ENCODE measurements at places on chromosomes 6 and 20.
A peak's percentile ranks its signal among the peaks of the same experiment; 100 is the strongest.

- no peak for DNase-seq
These were observed 19.9 kb downstream of the RREB1 start for GRCh38 chr6:7127680-7128079.

GRCh38 chr20:36591854-36592641, 13.5 kb upstream of the RAB5IF start:
- no peak for DNase-seq

- DNase-seq = no peak
These were observed 157.9 kb downstream of the RPS12 start for GRCh38 chr6:132972254-132972653.

DNA sequence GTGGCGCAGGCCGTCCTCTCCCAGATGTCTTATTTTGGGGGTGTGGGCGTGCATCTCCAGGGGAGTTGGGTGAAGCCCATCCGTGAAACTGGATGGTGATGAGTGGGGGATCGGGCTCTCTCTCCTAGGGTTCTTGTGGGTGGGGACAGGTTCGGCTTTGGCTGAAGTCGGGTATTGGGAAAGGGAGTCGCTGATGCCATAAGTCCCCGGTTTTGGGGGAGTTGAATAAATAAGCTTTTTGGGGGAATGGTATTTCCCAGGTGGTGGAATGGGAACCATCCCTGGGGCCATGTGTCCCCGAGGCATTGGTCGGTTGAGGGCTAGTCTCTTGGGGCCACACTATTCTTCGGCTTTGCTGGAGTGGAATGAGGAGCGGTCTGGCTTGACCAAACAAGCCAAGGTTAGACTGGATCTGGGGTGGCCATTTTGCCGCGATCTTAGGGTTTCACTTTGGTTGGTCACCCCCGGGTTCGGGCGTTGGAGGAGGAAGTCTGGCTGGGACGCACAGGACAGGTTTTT, 481 bp downstream of the ZNF133 start:
- DNase-seq = no peak

DNA sequence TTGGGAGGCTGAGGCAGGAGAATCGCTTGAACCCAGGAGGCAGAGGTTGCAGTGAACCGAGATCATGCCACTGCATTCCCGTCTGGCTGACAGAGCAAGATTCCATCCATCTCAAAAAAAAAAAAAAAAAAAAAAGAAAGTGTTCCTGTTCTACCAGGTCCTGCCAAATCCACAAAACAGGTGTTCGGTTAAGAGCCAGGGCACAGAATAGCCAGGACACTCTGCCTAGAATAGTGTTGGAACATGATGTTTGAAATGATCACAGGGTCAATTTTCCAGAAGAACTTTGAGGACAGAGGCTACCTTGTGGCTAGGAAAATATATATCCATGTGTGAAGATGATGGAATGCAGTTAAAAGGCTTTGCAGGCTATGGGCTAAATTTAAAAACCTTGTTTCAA, 63.6 kb upstream of the TRAF3IP2 start:
- DNase-seq = no peak

DNA sequence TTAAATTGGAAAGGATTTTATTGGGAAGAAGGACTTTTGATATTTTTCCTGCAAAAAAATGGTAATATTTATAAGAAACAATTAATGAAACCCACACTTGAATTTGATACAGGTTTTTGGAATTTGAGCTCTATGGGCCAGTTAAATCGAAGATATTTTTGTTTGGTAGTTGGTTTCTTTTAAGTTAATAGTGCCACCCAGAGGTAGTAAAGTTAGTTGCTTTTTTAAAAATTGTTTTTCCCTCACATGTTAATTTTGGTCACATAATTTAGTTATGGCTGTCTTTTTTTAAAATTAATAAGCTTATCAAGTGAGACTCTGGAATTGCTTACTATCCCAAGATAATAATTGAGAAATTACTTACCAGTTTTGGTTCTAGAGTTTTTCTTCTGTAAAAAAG, 7.1 kb downstream of the PRIM2 start:
- no peak for DNase-seq

DNA sequence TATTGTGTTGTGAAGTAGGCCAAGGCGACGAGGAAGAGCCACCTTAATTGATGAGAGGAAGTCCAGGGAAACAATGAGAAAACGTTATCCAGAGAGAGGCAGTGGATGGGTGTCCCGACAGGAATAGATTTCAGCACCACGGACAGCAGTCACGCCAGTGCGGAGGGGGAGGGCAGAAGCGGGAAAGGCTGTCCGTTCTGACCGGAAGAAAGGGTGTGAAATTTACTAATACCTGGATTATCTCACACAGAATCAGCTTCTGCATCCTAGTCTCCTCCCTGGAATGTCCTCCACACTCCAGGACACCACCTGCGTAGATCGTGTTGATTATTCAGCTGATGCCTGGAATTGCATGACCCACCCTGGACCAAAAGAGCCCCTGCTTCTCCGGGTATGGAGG, 7.4 kb upstream of the BPIFA3 start:
- peak; percentile 62 for DNase-seq

DNA sequence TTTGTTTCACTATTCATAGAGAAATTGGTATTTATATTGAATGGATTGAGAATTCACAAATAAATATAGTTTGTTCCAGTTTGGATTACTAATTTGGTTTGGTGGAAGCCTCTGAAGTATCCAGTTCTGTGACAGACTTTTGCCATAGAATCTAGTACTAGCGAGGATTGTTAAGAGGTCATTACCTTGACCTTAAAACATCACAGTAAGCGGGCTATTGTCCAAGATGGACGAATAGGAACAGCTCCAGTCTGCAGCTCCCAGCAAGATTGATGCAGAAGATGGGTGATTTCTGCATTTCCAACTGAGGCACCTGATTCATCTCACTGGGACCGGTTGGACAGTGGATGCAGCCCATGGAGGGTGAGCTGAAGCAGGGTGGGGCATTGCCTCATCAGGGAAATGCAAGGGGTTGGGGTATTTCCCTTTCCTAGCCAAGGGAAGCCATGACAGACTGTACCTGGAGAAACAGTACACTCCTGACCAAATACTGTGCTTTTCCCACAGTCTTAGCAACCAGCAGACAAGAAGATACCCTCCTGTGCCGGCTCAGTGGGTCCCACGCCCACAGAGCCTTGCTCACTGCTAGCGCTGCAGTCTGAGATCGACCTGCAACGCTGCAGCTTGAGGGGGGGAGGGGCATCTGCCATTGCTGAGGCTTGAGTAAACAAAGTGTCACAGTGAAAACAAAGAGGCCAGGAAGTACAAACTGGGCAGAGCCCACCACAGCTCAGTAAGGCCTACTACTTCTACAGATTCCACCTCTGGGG, 66.4 kb upstream of the NEDD9 start:
- no peak for DNase-seq

GRCh38 chr6:147203311-147204059, 732 bp upstream of the STXBP5 start:
- DNase-seq = no peak

DNA sequence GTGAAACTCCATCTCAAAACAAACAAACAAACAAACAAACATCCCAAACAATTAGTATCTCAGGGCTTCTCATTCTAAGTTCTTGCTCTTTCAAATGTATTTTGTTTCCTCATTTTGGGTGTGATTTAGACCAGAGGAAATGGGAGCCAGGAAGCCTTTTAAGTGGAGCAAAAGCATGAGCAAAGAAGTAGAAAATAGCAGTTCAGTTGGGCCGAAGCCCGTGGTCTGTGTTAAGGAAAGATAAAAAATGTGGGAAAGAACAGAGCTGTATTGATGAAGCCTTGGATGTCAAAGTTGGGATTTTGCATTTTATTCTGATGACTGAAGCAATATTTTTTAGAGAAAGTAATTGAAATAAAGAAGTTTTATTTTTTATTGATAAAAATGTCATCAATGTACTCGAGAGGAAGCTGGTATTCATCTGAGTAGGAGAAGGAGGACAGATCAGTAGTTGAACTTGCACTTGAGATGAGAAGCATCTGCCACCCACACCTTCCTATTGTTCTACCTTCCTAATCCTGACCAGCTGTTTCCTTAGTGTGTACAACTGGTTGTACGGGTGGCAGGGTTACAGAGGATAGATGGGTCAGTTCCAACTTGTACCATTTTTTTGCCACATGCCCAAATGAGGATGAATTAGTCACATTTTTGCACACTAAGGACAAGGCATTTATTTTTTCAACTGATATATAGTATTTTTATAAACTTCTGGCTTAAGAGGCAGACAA, 56.1 kb downstream of the KIAA0408 start:
- no peak for DNase-seq

- DNase-seq = no peak
These were observed 27.8 kb upstream of the MROH8 start for GRCh38 chr20:37207171-37207570.

- DNase-seq = no peak
These were observed 46.4 kb downstream of the CLVS2 start for GRCh38 chr6:123042401-123042800.

- DNase-seq = no peak
These were observed 356.8 kb upstream of the AGPAT4 start for GRCh38 chr6:161630674-161631073.

DNA sequence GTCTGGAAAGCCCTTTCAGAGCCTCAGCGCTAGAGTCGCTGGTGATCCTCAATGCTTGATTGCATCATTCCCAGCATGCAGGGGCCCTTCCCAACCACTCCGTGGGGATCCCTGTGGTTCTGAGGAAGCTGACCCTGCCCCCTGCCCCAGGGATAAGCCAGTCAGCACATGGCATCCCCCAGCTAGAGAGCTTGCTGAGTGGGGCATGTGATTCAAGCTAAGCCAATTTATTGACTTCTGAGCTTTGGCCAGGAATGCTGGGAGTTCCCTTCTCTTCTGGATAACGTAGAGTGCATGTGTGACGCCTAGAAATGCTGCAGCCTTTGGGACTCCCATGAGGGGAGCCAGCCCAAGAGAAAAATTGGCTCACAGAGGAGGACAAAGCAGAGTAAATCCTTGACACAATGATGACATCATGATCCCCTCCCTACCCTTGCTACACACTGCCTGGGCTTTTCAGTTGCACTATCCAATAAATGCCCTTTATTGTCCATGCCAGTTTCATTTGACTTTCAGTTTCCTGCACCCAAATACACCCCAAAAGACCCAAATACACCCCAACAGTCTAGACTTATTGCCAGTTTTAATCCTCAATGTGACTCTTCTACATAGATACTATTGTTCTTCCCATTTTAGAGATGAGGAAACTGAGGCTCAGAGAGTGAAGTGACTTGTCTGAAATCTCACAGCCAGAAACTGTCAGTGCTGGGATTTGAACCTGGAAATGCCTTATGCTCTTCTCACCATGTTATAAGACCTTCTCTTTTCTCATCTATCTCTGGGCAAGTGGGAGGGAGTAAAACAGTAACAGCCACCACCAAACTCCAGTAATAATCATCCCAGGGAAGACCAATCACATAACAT, 34.3 kb downstream of the KCNB1 start:
- no peak for DNase-seq

DNA sequence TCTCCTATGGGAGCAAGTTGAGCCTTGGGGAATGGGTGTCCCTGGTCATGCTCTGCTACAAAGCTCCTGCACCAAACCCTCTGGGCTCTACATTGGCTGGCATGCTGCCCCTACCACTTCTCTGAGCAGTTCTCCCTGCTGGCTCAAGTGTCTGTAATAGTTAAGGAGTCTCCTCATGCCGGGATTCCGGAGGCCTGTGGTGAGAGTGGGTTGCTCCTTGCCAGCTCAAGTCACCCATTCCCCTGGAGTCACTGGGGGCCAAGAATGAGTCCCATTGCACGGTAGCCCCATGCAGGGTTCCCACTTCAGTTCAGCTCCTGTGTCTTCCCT, 173.9 kb downstream of the PRDM13 start:
- DNase-seq = no peak

DNA sequence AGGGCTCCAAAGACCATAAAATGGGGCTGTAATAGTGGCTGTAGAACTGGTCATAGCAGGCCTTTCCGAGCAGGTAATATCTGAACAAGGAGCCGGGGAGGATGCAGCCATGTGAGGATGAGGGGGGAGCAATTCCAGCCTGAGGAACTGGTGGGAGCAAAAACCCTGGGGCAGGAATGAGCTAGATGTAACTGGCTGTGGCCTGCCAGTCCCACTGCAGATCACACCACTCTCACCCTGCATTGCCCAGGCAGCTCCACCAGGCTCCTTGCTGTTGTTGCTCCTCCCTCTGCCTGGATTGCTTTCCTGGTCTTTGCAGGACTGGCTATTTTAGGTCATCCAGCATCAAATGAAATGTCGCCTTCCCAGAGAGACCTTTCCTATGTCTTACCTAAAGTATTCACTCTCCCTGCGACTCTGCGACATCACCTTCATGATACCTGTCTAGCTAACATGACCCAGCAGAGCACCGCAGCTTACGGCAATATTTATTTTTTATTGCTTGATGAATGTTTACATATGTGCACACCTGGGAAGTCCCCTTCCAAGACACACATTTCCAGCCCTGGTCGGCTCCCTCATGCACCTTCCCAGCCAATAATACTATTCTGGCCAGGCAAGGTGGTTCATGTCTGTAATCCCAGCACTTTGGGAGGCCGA, 2.4 kb upstream of the ZFP64 start:
- DNase-seq = no peak
